ENCODE measurements at places on chromosomes 6 and 20.

DNA sequence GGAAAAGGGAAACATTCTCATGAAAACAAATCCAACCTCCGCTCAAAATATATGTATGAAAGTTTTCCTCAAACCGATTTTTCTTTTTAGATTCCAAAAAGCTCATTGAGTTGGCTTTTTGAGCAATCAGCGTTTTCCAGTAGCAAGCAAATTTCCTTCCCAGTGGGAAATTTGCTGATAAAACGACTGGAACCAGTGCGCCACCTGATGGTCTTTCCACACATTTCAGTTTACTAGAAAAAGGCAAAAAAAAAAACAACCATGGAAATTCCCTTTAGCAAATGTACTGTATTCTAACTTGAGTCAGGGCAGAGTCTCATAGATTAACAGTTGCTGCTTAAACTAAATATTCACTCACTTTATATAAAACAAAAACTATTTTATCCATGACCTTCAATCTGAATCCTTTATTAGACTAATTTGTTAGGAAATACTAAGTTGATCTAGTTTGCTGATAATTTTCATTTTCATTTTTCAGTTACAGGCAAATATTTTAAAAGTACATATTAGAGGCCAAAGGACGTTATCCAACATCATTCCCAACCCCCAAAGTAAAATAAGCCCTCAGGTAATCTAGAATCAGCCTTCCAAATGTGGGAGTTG lies 271.5 kb downstream of the FOXA2 start:
- DNase-seq = no peak

DNA sequence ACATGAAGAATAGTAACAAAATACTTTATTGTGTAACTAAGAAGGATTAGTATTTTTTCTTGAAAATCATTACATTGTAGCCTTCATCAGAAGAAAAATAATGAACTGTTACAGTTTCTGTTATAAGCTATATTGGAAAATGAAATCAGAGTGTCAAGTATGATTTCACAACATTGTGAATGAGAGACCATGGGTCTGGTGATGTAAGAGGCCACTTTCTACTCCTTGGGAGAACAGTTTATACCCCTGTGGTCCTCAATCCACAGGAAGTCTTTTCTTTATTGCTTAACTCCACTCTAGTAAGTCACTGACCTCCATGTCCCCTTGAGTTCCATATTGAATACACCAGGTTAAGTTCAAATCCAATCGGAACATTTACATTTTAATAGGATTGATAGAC lies 218.7 kb upstream of the FERMT1 start:
- no peak for DNase-seq

GRCh38 chr20:8471465-8471864 lies 339.4 kb downstream of the PLCB1 start:
- DNase-seq = no peak

- no peak for DNase-seq
Measured at GRCh38 chr6:112774319-112774718, 427.2 kb downstream of the RFPL4B start.

- no peak for DNase-seq
Measured at GRCh38 chr20:7248281-7249201, 481.1 kb downstream of the BMP2 start.

DNA sequence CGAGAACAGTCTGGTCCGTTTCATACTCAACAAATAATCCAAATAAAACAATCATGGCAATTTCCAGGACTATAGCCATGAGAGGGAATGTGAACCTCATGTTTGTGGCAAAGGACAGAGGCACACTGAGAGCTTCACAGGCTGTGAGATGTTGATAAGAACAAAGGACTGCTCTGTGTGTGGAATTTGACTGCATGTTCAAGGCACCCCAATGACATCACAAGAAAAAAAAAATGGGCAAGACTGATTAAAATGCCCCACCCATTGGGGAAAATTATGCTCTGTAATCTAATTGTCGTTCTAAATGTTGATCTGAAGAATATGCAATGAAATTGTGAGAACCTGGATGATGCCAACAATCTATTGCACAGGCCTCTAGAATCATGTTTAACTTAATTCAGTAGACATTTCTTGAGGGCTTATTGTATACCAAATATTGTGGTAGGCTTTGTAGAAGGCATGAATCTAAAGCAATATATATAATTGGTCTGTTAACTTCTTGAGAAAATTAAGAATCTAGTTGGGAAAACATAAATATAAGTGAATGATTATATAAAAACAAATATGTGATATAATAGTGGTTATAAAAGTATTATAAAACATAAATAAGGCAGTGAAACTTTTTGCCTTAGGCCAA lies at the start of gene RHAG:
Gene RHAG, minus strand, starts transcription at position 127 of the 637 bp plus-strand sequence. Its CDS starts 27 bp downstream, at position 100.
- no peak for DNase-seq

GRCh38 chr6:48626421-48626820 lies 515.4 kb upstream of the PTCHD4 start:
- DNase-seq = no peak

DNA sequence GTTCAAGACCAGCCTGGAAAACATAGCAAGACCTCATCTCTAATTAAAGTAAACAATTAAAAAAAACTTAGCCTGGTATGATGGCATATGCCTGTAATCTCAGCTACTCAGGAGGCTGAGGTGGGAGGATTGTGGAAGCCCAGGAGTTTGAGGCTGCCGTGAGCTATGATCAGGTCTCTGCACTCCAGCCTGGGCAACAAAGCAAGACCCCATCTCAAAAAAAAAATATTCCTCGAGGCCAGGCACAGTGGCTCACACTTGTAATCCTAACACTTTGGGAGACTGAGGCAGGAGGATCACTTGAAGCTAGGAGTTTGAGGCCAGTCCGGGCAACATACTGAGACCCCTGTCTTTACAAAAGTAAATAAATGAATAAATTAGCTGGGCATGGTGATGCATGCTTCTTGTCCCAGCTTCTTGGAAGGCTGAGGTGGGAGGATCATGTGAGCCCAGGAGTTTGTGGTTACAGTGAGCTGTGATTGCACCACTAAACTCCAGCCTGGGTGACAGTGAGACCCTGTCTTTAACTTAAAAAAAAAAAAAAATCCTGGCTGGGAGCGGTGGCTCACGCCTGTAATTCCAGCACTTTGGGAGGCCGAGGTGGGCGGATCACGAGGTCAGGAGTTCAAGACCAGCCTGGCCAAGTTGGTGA lies 9.3 kb upstream of the C2 start:
- DNase-seq = no peak

DNA sequence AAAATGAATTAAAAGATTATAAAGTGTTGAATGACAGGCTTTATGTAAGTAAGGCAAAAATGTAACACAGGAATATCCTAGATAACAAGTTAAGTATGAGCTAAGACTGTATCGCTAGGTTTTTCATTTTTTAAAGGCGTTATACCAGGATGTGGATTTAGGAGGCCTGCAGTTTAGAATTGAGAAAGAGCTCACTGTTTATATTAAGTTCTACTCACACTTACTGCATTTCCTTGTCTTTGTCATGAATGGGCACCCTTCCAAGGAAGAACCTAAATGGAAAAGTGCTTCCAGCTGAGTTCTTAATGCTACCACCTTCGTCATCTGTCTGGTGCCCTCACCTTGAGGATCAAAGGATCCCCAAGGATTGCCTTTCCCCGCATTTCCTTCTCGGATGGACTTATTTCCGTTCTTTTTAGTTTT lies 148.7 kb downstream of the SOX4 start:
- DNase-seq = no peak

DNA sequence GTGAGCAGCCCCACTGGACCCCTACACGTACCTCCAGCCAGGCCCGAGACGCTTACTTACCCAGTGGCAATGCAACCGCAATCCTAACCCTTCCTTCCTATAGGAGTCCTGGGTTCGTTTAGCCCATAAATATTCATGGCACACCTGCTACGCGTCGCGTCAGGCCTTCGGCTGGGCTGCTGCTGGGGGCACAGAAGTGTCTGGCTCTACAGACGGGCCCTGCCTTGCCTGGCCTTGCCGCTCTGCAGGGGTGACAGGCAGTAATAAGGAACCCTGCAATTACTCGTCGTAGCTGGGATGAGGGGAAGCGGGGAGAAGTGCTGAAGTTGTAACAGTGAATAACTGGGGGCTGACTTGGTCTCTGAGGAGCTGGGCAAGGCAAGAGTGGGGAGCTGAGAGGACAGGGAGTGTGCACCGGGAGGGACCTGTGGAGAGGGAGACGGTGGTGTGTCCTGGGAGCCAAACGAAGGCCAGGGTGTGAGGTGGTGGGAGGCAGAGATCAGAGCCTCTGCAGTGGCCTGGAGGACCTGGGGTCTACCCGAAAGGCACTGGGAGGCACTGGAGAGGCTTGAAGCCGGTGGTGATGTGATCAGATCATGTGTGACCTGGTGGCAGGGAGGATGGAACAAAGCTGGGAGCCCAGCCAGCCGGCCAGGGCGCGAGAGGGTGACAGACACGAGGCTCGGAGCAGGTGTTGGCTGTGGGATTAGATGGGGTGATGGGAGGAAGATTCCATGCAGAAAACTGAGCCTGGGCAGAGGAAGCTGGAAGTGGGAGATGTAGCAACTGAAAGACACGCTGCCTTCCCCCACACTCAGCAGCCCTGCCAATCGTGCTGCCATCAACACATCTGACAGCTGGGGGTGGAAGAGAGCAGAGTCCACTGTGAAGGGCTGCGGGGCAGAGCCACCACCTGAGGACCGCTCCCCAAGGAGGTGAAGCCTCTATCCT lies 36.4 kb downstream of the PSMG4 start:
- DNase-seq = peak; percentile 36

- no peak for DNase-seq
Measured at GRCh38 chr6:161128230-161128629, 136.7 kb downstream of the MAP3K4 start.

- no peak for DNase-seq
Measured at GRCh38 chr6:166906376-166907044, 49.8 kb downstream of the RNASET2 start.

GRCh38 chr20:60715172-60715571 lies 536.9 kb upstream of the CDH4 start:
- no peak for DNase-seq

DNA sequence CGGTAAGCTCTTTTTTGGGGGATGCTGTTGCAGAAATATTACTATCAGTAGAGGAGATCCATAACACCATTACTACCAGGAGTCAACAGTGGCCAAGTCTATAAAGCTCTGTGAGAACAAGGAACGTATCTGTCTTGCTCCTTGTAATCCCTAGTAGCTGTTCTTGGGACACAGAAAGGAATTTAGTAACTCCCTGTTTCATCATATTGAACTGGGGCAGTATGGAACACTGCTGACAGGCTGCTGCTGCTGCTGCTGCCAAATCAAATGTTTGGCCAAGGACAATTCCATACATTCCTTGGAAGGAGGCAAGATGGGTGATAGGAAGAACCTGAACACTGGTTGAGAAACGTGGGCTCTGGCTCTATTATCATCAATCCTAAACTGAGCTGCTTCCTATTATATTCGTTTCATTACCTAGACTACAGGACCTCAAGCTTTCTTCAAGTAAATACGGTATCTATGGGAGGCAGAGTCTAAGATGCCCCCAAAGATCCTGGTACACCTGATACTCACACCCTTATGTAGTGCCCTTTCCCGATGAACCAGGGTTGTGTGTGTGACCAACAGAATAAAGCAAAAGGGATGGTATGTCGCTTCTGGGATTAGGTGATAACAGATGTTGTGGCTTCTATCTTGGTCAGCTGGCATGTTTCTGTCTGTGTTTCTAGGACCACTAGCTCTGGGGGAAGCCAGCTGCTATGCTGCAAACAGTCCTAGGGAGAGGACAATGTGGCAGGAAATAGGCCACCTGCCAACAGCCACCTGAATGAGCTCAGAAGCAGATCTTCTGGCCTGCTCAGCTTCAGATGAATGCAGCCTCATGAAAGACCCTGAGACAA lies 39.5 kb downstream of the ELOVL5 start:
- no peak for DNase-seq

DNA sequence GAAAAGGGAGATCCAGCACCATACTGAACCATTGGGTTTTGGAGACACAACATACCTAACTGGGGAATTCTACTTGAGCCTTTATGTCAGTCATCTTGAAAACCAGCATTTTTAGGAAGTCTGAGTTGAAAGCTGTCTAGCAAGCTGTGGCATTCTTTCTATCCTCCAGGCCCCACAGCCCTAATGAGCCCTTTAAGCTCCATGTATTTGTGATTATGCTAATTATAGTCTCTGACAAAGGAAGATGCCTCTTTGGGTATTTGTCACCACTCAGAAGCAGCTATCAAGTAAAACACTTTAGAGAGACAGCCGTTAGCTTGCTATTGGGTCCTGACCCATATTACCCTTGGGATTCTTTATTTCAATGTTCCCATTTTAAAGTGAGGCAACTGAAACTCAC lies 159.5 kb upstream of the MANEA start:
- no peak for DNase-seq

DNA sequence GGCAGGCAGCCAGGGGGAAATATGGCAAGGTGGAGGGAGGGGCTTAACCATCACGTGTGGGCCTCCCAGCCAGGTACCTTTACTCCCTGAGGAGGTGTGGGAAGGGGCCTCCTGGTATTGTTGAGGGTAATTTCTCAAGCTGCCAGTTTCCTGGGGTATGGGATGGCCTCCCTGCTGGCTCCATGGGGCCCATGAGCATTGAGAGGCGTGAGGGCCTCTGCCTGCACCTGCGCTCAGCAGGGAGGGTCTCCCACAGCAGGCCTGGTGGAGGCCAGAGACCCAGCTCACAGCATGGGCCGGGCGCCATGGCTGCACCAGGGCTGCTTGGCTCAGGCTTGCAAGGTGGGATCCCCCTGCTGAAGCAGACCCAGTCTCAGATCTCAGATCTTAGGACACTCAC lies 113.0 kb downstream of the GRM4 start:
- no peak for DNase-seq

DNA sequence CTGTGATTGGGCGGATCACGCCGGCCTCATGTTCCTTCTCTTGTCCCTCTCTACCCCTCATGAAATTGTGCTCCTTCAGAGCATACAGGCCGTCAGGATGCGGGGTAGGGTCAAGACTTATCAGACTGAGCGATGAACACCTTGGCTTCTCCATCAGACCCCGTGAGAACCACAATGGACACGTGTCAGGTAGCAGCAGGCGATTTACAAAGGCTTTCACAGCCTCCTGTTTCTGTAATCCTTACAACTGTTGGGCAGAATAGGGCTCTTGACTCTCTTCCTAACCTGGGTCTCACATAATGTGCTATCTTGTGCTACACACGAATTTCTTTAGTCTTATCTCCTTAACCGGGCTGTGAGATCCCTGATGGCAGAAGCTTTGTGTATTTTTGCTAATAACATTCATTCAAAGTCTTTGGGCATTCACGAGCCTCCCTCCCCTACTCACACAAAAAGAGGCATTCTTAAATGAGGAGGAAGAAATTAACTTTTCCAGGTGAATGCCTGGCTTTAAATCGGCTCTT lies 122.9 kb upstream of the SLC22A23 start:
- no peak for DNase-seq

DNA sequence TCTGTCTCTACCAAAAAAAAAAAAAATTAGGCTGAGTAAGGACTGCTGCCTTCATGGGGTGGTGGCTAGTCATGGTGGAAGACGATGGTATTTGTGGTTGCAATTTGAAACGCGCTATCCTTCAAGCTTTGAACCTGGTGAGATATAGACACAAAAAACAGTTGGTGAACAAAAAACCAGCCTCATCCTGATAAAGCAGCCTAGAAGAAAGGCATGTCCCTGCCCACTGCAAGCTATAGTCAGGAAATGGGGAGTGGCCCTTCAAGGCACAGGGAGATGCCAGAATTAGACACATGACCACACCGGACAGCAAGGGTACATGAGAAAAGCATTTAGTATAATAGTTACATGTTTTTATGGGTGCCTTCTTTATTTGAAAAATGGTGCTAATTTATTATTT lies 193.6 kb downstream of the NFATC2 start:
- DNase-seq = no peak

- no peak for DNase-seq
Measured at GRCh38 chr6:123636282-123636681, 468 bp downstream of the TRDN start.
